Stimulated activated CD8-positive, alpha-beta memory T cell treated with anti-CD3 and anti-CD28 coated beads, Interleukin-4, amount 100 ng/mL, for 1 hour (primary cell): ENCODE measurements at places on chromosomes 1 and 21.
A peak's percentile ranks its signal among the peaks of the same experiment; 100 is the strongest.

DNA sequence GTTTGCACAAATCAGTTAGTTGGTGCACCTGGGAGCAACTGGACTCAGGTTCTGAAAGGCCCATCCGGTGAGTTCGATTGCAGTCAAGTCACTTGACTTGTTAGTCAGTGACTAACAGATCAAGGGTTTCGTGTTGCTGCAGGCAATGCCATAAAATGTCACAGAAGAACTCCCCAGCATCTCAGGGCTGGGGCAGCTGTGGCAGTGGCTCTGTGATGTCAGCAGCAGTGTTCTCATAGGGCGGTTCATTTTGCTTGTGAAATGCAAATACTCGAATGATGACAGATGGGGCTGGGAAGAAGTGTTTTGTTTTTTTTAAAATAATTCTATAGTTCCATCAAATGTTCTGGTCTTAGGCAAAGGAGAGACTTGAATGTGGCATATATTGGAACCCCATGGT is 287.8 kb downstream of the LMX1A start:
- no peak for DNase-seq

- DNase-seq: no peak
These were observed 144.3 kb upstream of the SYT6 start for GRCh38 chr1:114298008-114298407.

DNA sequence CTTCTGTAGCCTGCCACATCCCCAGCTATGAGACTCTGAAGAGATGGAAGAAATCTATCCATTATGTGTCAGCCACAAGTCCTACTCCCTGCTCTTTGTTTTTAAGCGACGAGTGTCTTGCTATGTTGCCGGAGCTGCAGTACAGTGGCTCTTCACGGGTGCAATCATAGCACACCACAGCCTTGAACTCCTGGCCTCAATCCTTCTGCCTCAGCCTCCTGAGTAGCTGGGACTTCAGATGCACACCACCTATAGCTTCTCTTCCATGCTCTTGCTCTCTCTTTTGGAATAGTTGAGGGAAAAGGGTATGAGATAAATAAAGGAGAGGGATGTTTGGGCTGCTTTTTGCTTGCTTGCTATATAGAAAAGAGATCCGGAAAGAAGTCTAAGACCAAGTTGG is 1.6 kb downstream of the TUFT1 start:
- DNase-seq: no peak

DNA sequence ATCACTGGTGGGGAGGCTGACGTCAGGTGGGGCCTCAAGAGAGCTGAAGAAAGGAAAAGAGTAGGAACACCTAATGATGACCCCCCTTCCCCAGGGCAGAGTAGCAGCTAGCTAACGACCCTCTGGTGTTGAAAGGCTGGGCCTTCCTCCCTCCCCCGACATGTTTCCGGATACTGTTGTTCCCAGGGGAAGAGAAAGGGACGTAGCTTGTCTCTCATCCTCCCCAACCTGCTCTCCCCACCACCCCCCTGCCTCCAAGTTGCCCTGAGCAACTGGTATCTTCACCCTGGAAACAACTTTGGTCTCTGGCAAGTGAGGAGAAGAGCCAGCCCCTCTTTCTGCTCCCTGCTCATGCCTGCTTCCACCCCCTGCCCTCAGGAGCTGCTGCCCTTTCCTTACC is 2.4 kb downstream of the SEMA6C start:
- no peak for DNase-seq

- DNase-seq: peak; percentile 5
These were observed 238.0 kb upstream of the TMEM51 start for GRCh38 chr1:14915356-14916054.

GRCh38 chr1:94554580-94554979 is 13.0 kb upstream of the F3 start:
- no peak for DNase-seq

- DNase-seq: no peak
These were observed 4.6 kb downstream of the LAMC1 start for GRCh38 chr1:183027791-183028190.

- DNase-seq: no peak
These were observed 112.8 kb downstream of the RIPK4 start for GRCh38 chr21:41653954-41654491.

GRCh38 chr1:51240084-51240483 is 4.0 kb downstream of the RNF11 start:
- DNase-seq: no peak

GRCh38 chr1:172849653-172850052 is 190.8 kb downstream of the FASLG start:
- no peak for DNase-seq

DNA sequence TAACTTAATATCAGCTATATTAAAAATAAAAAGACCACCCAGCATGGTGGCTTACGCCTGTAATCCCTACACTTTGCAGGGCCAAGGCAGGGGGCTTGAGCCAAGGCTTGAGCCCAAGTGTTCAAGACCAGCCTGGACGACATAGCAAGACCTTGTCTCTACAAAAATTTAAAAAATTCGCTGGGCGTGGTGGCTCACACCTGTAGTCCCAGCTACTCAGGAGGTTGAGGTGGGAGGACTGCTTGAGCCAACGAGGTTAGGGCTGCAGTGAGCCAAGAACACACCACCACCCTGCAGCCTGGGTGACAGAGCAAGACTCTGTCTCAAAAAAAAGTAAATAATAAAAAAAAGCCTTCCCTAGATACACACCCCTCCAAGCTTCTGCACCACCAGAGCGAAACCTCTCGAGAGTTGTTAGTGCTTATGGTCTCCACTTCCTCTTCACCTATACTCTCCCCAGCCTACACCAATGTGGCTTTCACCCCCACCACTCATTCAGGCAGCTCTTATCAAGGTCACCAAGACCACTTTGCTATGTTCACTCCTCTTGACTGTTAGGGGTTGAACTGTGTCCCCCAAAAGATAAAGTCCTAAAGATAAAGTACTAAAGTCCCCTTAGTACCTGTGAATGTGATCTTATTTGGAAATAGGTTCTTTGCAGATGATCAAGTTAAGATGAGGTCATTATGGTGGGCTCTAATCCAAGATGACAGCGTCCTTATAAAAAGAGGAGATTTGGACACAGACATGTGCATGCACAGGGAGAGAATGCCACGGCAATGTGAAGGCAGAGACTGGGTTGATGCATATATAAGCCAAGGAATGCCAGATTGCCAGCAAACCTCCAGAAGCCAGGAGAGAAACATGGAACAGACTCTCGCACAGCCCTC is 6.8 kb upstream of the PPP1R15B start:
- DNase-seq: no peak

DNA sequence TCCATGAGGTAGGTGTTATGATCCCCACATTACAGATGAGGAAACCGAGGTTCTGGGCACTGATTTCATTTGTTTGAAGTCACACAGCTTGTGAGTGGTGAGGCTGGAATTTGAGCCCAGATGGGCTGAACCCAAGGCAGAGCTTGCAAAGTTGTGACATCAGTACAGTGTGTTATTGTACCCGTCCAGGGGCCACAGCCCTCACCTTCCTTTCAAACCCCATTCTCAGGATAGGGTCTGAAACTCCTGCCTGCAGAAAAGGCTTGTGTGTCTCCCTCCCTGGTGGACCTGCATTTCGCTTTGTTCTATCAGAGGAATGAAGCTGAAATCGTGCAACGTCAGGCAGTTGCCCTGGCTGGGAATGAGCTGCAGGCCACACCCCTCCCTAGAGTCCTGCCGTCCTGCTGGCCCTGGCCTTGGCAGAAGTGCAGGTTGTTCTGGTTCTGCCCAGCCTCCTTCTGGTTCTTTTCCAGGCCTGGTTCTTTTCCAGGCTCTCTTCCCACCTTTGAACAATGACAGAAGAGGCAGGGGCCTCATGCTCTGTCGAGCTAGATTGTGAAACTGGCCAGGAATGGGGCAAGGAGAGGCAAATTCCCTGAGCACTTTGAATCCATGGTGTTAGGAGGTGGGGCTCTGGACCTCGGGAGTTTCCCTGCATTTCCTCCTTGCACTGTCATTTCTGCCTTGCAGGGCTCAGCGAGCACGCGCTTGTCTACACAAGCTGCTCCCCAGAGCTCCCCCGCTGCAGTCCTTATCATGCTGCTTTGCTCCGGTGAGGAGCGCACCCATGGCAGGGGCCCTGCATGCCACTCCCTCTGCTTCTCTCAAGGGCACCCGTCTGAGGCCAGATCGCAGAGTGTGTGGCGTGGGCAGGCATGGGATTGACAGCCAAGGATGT is 8.2 kb upstream of the MYOM3 start:
- DNase-seq: no peak
